ENCODE measurements at places on chromosomes 5 and 9.
A peak's percentile ranks its signal among the peaks of the same experiment; 100 is the strongest.

GRCh38 chr9:91900055-91900796 is 49.8 kb downstream of the ROR2 start:
- ATAC-seq = peak; percentile 6

DNA sequence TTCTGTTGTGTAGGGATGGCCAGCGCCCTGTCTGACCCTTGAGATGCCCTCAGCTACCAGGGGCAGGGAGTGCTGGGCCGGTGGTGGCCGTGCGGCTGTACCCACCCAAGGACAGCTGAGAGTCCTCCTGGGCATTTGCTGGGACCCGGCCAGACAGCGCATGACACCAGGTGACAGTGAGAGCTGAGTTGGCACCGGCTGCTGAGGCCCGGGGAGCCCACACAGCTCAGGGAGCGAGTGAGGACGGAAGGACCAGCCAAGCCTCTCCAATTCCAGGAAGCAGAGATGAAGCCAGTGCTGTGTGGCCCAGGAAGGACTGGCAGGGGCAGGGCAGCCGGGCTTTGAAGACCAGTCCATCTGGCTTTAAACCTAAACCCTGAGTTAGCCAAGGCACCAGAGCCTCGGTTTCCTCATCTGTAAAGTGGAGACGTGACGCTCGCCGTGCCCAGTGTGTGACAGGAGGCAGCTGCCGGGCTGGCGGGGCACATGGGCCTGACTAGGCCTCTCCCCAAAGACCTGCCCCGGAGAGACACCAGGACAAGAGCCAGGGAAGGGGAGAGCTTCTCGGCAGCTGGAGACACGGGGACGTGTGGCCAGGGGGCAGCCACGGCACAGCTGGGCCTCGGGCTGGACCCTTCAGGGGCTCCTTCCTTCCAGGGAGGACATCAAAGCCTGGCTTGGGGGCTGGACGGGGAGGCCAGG is 3.0 kb upstream of the AGPAT2 start:
- no peak for ATAC-seq

DNA sequence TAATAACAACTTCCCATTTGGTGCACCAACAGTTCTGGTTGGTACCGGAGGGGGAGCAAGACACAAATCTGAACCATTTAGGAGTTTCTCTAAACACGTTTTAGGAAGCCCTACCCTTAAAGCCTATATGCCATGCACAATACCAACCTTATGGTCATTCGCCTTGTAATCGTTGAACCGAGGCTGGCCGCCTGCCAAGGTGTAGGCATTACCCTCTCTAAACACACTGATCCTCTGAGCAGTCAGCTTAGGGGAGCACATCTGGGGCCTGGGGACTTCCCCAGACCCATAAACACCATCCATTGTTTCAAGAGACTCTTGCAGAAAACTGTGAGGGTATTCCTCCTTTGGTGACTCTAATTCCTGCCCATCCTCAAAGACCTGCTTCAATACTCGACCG is 328 bp downstream of the GRXCR2 start:
- no peak for ATAC-seq

- ATAC-seq = peak; percentile 13
Observed at GRCh38 chr5:177479774-177480173, 6.3 kb upstream of the DBN1 start.

GRCh38 chr5:154593071-154593470 is 115.0 kb upstream of the HAND1 start:
- ATAC-seq = peak; percentile 51

DNA sequence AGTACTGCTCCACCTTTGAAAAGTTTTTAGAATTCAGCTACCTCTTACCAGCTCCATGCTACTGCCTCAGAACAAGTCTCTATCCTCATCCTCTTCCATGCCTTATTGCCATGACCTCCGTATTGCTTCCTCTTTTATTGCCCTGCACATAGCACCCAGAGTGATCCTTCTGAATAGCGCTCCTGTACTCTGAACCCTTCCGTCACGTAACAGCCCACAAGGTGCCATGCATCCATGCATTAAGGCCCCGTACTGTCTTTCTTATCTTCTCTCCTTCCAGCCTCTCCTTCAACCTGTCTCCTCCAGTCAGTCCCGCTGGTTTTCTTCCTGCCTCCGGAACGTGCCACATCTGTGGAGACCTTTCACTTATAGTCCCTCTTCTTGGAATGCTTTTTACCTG is 273.3 kb upstream of the SEMA6A start:
- ATAC-seq = no peak

DNA sequence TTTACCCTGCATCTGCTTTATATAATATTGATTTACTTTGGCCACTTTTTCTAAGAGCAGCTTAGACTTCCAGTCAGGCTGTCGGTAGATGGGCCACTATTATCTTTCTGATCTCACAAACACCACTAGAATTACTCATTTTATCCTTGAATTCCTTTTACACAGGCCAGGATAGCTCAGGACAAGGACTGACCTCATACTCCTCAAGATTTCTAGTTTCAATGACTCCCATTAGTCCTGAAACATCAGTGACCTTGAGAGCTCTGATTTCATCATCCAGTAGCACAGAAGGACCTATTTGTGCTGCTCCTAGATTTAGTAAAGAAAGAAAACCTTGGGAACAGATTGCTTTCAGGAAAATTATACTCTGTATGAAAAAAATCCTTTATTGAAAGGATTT is 727.9 kb upstream of the PTPRD start:
- no peak for ATAC-seq
